ENCODE measurements at places on chromosomes 1 and 21.

GRCh38 chr1:184892116-184892515, 82.2 kb downstream of the NIBAN1 start:
- DNase-seq = no peak

GRCh38 chr1:69662321-69662720, 94.6 kb downstream of the LRRC7 start:
- no peak for DNase-seq

DNA sequence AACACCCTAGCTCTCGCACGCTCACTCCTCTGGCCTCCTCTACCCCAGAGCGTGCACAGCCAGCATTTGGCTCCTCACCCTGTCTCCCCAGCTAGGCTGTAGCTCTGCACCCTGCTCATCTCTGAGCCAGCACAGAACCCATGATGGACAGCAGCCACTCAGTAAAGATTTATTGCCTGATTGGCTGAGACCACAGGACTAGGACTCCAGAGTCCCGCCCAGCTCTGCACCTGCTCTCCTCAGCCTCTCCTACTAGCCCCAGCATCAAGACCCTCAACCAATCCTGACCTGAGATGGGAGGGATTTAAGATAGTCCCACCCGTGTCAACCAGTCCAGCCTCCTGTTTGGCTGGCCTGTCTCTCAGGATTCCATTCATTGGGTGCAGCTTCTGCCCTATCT, 9.3 kb downstream of the C1QB start:
- DNase-seq = no peak

DNA sequence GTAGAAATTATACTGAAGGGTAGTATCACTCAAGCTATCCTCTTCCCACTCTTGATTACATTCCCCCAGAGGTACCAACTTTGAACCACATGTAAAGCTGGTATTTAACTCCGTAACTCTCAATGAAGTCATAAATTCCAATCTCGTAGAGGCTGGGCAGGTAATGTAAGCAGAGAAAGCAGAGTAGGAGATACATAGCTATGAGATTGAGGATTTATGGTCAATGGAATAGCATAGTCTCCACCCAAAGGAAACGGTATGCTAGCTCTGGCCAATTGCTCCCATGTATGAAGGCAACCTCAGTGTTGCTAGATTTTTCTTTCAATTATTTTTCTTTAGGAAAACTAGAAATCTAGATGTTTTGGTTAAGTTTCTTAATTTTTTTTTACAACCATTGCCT, 163.1 kb upstream of the NRIP1 start:
- DNase-seq = no peak

DNA sequence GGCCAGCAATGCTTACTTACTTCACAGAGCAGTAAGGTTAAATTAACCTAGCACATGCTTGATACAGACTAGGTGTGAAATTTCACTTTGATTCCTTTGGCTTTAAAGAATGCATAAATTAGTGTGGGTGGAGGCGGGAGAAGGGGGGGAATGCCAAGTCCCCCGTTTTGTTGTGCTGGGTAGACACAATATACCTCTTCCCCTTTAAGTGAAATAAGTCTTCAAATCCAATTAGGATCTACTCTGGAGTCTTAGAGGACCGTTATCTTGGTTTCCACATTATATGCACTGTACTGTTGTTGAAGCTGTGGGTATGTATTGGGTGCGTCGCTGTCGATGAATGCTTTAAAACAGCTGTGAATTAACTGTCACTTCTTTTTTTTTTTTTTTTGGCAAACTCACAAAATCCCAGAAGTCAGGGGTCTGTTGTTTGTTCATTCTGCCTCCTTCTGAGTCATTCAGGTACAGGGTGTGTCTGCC, 1.6 kb upstream of the S1PR1 start:
- no peak for DNase-seq

DNA sequence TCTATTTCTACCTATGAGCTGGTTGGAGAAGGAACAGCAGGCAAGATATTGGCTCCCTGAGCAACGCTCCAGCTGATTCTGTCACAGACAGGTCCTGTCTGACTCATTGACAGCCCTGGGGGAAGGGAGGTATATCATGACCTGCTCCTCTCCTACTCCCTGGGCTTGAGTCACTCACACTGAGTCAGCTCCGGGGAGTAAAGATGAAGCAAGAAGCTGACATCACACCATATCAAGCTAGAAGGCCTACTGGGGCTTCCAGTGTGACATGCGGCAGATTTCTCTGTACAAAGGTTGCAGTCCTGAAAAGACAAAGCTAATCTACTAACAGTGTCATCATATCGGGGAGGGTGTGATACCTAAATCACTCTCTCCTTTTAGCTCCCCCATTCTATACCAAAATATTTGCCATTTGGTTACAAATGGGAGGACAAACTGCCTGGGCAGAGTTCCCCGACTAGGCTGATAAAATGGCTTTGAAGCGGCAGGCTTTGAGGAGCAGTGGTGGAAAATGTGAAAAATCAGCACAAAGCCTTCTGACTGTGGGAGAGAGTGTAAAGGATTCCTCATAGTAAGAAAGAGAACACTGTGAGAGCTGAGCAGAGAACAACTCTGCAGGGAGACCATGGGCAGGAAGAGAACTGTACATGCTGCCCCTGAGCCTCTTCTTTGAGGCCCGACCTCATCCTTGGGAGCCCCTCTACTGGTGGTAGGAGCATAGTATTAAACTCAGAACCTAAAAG, 15.5 kb downstream of the PI4KB start:
- no peak for DNase-seq
